MCF 10A (cell line): ENCODE measurements at places on chromosomes 6 and 20. TPM values are rescaled to one million over a fixed set of nuclear protein-coding genes. Genes with fewer than 3 reads are reported as not detected.

GRCh38 chr6:51349857-51350256 lies 531.2 kb downstream of the TFAP2B start:
- no peak for DNase-seq

SIRPD gene
- not detected in 2 replicates for total RNA-seq

CYP21A2 gene
- total RNA-seq = 0.33 and 0.88 TPM in 2 replicates

- DNase-seq = no peak
Measured at GRCh38 chr20:30511322-30512030, 746.0 kb upstream of the DEFB115 start.

GSTA3 gene
- total RNA-seq = not detected in 2 replicates

DNA sequence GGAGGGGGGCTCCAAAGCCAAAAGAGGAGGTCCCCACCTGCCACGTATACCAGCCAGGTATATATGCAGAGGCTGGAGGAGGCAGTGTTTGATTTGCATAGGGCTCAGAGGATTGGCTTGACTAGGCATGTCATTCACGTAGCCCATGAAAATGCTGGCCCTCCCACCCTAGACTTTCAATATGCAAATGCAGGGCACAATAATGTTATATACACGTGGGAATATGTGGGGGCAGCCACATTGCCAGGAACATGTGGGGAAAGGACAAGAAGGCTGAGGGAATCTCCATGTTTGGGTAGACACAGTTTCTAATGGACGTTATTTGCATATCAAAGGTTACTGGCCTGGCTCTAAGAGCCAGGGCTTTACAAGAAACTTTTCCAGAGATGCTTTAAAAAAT lies 301.8 kb downstream of the FARS2 start:
- no peak for DNase-seq

GRCh38 chr20:47195573-47195972 lies 160.9 kb downstream of the ZMYND8 start:
- DNase-seq = no peak

- DNase-seq = no peak
Measured at GRCh38 chr20:8735674-8736073, 333.2 kb upstream of the PLCB4 start.

GRCh38 chr6:17482711-17483110 lies 89.3 kb downstream of the CAP2 start:
- DNase-seq = no peak
